WTC11 (cell line): ENCODE measurements at places on chromosomes 16 and 17.

DNA sequence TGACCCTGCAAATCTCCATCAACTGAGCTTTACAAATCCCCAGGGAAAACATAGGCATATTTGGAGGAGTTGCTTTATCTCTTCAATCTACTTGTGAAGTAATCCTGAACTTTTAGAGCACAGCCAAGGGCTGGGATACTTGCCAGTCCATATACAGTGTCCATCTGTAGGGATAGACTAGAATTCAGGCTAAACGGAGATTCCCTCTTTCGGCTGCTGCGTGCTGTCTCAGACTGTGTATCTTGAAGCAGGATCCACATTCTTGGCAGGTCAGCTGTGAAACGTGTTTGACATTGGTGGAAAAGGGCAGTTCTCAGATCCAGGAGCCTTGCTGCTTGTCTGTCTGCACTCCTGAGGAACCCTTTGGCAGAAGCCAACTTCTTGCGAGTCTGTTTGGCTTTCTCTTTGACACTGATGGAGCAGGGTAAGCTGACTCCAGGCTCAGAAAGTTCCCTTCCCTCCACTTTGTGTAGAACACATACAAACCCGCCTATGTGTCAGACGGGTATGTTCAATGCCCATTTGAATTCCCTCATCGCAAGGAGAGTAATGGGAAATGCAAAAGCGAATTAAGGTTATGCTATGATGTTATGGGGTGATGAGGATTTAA is 221.8 kb downstream of the MAP2K4 start:
- DNase-seq, result no peak

GRCh38 chr17:57663326-57664070 is 81.6 kb downstream of the CCDC182 start:
- DNase-seq, result no peak

DNA sequence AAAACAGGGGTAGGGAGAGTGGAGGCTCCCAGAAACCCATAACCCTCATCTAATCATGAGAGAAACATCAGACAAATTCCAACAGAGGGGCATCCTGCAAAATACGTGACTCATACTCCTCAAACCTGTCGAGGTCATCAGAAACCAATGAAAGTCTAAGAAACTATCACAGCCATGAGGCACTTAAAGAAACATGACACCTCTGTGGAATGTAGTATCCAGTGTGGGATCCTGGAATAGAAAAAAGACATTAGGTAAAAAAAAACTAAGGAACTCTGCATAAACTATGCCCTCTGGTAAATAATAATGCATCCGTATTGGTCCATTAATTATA is 16.4 kb downstream of the CDH5 start:
- DNase-seq, result no peak

DNA sequence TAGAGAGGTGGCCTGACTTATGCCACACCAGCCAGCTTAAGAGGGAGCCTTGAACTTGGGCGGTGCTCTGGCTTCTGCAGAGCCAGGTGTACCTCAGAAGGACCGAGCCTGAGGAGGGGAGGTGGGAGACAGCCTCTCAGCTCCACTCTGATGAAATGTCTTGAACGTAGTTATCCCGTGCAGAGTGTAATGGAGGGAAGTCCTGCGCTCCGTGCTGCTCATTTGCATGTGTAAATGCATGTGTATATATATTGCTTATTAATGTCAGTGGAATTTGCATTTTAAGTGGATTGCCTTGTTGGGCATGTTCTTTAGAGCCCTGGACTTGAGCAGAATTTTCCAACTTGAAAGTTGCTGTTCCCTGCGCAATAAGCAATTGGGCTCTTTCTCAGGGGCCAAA is 264.9 kb upstream of the SDK2 start:
- DNase-seq, result no peak
